ENCODE measurements at places on chromosomes 3 and 15.

GRCh38 chr3:161393803-161394202 is 22.5 kb upstream of the SPTSSB start:
- DNase-seq, result no peak

DNA sequence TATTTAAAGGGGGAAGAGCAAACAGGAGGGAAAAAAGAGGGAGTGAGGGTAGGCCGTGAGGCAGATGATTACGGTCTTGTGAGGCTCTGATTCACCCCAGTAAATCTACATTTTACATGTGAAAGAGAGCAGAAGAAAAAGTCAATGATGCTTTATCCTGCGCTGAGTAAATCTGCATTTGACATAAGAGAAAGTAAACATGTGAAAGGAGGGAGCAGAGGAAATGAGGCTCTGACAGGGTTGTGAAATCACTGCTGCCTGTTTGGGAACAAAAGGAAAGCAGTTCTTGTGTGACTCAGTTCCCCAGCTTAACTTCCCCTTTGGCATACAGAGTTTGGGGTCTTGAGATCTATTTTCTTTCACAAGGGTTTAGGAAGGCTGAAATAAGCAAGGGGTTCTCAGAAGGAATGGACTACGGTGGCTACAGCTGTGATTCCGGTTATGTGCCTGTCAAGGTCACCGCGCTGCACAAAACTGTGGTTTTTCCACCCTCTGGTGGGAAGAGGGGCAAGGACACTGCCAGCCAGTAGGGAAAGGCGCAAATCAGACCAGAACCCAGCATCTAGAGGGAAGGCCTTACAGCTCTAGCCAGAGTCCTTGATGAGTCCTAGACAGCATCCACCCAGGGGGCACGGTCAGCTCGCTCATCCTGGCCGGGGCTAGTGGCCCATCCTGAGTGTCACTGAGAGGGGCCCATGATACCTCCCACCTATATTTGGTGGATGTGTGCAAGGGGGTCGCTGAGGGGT is 18.9 kb upstream of the HCN4 start:
- DNase-seq, result no peak

- DNase-seq, result no peak
Observed at GRCh38 chr3:149296972-149297371, 36.5 kb downstream of the TM4SF18 start.

DNA sequence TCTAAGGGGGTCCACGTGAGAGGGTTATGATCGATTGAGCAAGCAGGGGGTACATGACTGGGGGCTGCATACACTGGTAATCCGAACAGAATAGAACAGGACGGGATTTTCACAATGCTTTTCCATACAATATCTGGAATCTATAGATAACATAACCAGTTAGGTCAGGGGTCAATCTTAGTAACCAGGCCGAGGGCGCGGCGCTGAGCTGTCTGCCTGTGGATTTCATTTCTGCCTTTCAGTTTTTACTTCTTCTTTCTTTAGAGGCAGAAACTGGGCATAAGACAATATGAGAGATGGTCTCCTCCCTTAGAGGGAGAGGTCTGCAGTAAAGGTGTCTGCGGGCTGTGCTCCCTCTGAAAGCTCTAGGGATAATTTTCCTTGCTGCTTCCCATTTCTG is 261.3 kb downstream of the XXYLT1 start:
- DNase-seq, result no peak

- DNase-seq, result no peak
Observed at GRCh38 chr15:49464522-49464921, 41.5 kb downstream of the FGF7 start.

DNA sequence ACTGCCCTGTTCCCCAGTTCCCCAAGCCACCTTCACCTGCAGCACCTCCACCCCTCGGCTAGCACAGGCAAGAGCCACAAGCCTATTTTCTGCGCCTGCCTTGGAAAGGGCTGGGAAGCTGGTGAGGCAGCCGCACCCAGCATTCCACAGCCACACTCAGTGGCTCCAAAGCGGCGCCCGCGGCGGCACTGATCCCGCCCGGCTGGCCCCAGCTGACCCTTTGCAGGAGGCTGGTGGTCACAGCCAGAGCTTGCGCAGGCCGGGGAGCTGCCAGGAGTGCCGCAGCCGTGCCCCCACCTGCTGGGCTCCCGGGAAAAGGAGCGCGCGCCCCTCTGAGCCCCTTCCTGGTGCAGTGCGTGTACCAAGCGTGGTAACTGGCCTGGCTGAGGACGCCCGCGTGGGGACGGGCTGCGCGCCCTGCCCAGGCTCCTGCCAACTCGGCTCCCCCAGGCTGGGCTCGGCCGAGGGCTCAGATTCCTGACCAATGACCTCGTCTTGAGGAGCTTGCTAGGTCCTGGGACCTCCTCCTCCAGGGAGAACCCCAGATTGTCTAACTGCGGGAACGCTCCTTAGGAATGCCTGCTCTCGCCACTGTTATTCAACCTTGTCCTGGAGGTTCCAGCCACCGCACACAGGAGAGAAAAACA is 13.3 kb downstream of the GRAMD2A start:
- DNase-seq, result peak; percentile 30
